NCI-H69 (cell line): ENCODE measurements at places on chromosomes 7 and 10.

GRCh38 chr7:117559391-117559790, 79.6 kb downstream of the CFTR start:
- DNase-seq = no peak

- DNase-seq = no peak
These were observed 126.3 kb upstream of the TCERG1L start for GRCh38 chr10:131437556-131438475.

DNA sequence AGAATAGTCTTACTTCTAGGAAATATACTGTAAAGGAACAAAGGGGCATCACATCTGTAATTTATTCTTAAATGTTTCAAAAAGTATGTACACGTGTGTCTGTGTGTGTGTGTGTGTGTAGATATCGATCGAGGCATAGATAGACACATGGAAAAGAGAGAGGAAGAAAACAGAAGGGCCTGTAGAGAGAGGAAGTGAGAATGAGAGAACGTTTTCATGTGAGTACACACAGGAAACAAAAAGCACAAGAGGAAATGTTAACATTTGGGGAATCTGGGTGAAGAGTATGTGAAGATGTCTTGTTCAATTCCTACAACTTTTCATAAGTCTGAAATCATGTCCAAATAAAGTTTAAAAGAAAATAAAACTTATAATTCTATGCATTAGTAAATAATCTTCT, 286.5 kb upstream of the SORCS1 start:
- DNase-seq = no peak

GRCh38 chr10:72692994-72693781, 1.2 kb downstream of the MCU start:
- peak; percentile 33 for DNase-seq

- no peak for DNase-seq
These were observed 19.6 kb upstream of the MACC1 start for GRCh38 chr7:20236790-20237189.

- DNase-seq = no peak
These were observed 449.7 kb upstream of the KLF6 start for GRCh38 chr10:4234661-4235060.

- no peak for DNase-seq
These were observed 131.4 kb downstream of the PLXDC2 start for GRCh38 chr10:19947656-19948055.

DNA sequence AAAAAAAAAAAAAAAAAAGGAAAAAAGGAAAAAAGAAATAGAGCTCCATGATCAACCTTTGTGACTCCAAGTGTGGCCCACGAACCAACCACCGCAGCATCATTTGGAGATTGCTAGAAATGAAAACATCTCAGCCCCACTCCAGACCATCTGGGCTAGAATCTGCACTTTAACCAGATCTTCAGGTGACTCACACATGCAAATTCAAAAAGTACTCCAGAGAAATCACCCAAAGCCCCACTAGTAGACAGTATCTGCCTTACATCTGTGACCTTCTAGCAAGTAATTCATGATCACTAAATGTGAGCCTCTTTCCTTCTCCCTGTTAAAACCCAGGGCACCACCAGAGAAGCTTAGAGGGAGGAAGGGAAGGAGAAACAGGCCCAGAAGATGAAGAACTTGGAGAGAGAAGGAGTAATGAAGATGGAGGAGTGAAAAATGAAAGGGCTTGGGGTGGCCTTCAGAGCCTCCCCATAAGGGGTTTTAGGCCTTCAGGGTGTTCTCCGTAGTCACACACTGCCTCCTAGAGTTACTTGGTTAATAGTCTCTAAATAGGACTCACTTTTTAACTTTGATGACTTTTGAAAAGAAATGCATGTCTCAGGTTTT, 94.0 kb downstream of the SLC37A3 start:
- DNase-seq = peak; percentile 56

DNA sequence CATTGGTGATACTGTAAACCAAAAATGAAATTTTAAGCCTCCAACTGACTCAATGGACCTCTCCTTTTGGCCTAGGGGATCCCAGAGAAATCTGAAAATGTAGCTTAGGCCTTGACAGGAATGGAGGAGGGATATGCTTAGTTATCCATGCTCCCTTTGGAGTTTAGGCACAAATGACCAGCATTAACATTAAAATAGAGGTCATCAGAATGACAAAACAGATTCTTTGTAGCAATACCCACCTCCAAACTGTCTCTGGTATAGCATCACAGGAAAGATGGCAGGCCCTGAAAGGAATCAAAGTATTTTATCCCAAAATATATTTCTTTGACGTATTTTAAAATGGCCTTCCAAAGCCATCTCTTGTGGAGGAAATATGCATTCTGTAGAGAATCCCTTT, 39.1 kb upstream of the LRRN3 start:
- no peak for DNase-seq
